CD8-positive, alpha-beta memory T cell (primary cell): ENCODE measurements at places on chromosomes 11 and 22. TPM values are rescaled to one million over a fixed set of nuclear protein-coding genes. Genes with fewer than 3 reads are reported as not detected.

- H3K36me3 ChIP-seq = no peaks in the 10 kb centered on the region
- H3K27me3 ChIP-seq = no peaks in the 10 kb centered on the region
- no peak for DNase-seq
Measured at GRCh38 chr11:83639995-83640758, 354.0 kb upstream of the CCDC90B start.

DNA sequence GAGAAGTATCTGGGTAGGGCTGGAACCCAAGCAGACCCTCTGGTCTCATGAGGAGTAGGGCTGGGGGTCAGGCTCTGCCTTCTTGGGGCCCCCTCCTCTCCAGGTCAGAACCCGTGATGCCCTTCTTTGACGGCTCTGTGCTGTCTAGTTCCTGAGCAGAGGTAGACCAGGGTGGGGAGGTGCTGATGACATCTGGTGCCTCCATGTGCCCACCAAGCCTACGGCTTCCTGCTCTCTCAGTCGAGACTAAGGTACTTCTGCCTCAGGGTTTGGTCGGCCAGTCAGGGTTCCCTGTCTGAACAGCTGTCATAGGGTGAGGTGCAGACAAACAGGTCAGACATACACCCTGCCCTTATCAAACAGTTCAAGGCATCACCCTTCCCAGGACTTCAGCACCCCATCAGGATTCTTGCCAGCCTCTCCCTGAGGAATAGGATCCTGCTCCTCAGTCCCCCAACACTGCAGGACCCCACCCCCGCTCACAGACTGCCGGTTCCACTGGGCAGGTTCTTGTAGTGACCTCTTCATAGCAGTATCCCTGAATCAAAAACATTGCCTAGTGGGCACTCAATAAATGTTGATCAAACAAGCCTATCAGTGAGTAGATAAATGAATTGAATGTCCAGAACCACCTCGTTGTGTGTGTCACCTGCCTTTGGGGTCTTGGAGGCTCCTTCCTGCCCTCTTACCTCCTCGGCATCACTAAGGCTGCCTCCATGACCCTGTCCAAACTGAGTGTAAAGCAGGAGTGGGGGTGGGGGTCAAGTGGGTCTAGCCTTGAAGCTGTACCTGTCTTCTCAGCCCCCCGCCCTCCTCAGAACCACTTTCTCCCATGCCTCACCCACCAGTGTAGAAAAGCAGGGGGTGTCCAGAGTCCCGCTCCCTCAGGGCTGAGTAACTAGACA lies 158.2 kb downstream of the BUD13 start:
- H3K4me3 ChIP-seq = no peak overlapping the region
- no peak overlapping the region for H3K27ac ChIP-seq
- H3K4me1 ChIP-seq = no peaks in the 10 kb centered on the region
- no peaks in the 10 kb centered on the region for H3K36me3 ChIP-seq
- H3K27me3 ChIP-seq = no peaks in the 10 kb centered on the region

UBE2L3 gene
- 74.3 TPM for total RNA-seq

MS4A2 gene
- total RNA-seq = not detected

PRG3 gene
- not detected for total RNA-seq
